NCI-H345 (cell line): ENCODE measurements at places on chromosomes 1 and 21.

- DNase-seq: no peak
Measured at GRCh38 chr1:10833630-10834557, 37.4 kb upstream of the CASZ1 start.

- DNase-seq: no peak
Measured at GRCh38 chr1:156108664-156109241, 5.8 kb upstream of the LMNA start.

- no peak for DNase-seq
Measured at GRCh38 chr1:59788825-59789224, 25.9 kb upstream of the HOOK1 start.

GRCh38 chr1:43042127-43042526 is 83.5 kb upstream of the SLC2A1 start:
- no peak for DNase-seq

DNA sequence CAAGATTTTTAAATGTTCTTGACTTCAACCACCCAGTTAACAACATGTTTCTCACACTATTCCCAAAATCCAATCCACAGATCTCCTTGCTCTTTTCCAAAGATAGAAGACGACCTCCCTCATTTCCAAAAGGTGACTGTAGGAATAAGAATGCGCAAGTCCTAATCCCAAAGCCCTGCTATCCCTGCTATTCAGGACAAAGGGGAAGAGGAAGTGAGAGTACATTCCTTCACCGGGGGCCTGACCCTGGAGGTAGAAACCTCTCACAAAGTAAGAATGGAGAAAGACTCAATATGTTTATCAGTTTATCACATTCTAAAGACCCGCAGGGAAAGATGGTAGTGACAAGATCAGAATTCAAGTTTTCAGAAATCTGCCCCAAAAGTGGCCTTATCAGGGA is 55.7 kb downstream of the PLEKHA6 start:
- no peak for DNase-seq

GRCh38 chr1:23273450-23274133 is 56.3 kb upstream of the HTR1D start:
- DNase-seq: no peak

GRCh38 chr1:17004466-17005364 is 7.0 kb downstream of the ATP13A2 start:
- no peak for DNase-seq

DNA sequence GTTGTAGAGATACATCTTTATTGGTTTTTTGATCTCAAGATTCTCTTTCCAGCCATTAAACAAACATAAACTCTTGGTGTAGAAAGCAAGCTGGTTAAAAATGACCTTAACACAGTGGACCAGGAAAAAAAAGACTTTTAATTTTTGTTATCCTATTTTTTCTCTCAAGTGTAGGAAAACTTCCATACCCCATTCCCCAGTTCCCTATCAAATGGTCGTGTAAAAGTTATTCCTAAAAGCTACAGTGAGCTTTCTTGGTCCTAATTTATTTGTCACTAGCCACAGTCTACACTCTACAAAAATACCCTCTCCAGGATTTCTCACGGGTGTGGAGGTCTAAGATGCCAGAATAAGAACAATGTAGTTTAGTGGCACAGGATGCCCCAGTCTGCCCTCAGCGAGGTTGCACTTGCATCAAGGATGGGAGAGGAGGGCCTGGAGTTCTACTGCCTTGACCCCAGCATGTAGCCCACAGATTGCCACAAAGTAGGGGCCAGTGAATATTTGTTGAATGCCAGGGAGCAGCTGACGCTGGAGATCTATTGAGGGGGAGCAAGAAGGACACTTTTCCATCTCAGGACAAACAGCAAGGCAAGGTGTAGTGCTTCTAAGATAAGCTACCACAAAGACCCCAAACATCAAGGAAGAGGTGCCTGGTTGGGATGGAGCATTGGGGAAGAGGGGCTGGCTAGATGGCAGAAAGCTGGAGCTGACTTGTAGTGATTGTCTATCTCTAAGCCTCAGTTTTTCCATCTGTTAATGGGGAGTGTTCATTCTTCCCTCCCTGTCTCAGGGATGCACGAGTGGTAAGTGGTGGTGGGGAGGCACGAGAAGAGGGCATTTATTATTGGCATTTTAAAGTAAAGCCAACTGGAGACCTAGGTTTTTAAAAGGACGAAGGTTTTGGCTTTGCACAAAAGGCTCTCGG is 1.8 kb downstream of the MYCL start:
- DNase-seq: no peak
